ENCODE measurements at places on chromosomes 16 and 17.
A peak's percentile ranks its signal among the peaks of the same experiment; 100 is the strongest.

GRCh38 chr17:74766413-74766812 lies 9.7 kb downstream of the NAT9 start:
- no peak for DNase-seq

DNA sequence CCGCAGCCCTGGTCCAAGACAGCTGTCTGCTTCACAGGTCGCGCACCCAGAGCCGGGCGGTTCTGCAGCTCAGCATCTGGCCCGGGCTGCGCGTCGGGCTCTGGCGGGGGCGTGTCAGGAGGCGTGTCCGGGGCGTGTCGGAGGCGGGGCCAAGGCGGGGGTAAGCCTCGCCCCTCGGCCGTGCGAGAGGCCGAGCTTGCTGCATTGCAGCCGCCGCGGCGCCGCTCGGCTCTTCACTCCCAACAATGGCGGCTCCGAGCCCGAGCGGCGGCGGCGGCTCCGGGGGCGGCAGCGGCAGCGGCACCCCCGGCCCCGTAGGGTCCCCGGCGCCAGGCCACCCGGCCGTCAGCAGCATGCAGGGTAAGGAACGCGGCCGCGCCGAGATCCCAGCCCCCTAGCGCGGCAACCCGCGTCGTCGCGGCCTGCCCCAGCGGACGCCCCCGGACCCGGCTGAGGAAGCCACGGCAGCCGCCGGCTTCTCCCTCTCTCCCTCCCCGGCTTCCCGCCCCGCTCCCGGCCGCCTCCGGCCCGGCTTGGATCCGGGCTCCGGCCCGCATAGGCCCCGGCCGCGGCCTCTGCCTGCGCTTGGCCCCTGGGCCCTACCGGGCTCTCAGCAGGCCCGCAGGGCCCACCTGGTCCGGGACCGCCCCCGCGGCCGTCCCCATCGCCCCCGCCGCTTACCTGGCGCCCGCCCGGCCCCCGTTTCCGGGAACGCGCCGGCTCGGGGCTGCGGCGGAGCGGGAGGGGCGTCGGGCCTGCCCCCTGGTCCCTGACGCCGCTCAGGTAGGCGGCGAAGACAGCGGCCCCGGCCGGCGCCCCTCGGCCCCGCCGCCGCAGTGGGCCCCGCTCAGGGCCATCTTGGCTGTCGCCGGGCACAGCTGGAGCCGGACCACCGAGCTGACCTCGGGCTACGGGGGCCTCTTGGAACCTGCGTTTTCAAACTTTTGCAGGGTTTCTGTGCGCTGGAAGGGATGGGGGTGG lies at the start of gene MAP2K4:
Gene MAP2K4 (plus strand): TSS at position 236 of the 981 bp plus-strand sequence. CDS start 10 bp downstream, at position 246.
- DNase-seq: peak; percentile 89

DNA sequence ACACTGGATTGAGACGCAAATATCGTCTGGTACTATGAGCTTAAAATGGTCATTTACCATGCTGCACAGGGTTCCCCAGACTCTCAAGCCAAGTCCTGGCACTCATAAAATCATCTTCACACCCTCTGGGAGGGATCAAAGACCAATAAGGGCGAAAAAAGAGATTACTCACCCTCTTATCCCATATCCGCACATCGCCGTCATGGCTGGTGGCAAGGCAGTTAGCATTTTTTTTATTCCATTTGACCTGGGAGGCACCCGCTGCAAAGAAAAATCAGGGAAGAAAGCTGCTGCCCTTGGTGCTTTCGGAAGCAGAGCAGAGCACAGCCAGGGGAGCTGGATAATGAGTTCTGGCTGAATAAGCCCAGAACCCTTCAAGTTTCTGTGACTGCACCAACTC lies 42.4 kb downstream of the WDR59 start:
- no peak for DNase-seq

- DNase-seq: peak; percentile 24
These were observed 70.6 kb downstream of the MARCHF10 start for GRCh38 chr17:62737513-62737912.

DNA sequence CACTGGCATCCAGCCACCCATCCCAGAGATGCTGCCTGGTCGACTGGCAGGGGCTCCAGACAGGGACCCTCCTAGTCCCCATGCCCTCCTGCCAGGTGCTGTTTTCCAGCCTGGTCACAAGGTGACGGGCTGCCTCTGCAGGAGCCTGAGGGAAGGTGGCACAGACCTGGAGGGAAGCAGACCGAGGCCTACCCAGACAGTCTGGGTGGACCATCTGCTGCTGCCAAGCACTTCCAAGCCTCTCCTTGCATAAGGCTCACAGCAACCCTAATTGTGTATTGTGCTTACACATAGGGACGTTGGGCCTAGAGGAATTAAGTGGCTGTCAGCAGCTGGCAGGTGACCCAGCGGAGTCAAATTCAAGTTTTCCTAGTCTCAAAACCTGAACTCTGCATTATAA lies 90.1 kb upstream of the KCNJ18 start:
- DNase-seq: no peak

- no peak for DNase-seq
These were observed 56.9 kb downstream of the MSI2 start for GRCh38 chr17:57313097-57313835.

- DNase-seq: no peak
These were observed 192.7 kb downstream of the RPTOR start for GRCh38 chr17:80737106-80738019.

DNA sequence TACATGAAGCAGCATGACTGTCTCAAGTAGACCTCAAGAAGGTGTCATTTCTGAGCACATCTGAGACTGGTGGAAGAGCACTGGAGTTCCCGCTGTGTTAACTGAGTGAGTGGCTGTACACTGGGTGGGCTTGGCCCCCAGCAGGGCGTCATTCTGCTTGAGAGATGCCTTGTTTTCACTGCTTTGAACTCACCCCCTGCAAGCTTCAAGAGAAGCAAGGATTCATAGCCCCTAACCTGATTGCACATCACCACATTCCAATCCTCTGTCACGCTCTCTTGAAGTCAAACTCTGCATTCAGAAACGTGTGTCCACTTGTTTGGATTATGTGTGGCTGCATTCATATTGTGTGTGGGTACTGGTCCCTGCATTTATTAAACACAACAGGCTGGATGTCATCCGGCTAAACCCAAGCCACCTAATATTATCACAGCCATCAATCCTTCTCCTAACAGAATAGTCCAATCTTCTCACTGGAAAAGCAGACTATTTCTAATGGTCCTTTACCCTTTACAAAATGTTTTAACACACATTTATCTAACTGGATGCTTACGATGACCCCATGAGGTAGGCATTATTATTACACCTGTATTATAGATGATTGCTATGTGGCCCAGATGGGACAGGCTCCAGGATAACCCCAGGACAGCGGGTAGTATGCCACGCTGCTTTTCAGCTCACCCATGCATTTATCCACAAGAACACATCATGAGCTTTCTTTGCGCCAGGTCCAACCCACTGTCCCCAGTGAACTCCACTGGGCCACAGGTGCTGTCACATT lies 76.3 kb downstream of the USP31 start:
- DNase-seq: no peak

DNA sequence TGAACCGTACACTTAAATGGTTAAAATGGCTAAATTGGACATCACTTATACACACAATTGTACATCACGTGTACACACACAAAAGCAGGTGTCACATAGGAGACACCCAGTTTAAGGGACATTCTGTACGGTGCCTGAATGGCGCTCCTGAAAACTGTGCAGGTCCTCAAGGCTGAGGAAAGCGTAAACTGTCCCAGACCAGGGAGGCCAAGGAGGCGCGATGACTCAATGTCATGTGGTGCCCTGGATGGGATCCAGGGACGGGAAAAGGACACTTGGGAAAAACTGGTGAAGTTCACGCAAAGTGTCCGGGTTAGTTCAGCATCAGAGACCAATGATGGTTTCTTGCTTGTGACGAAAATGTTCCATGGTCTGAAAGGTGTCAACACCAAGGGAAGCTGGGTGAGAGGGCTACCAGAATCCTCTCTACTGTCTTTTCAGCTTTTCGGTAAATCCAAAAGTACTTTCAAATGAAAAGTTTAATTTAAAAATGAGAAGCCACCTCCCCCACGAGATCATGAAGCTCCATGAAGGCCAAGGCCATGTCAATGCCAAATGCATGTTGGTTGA lies 112.2 kb downstream of the CMIP start:
- DNase-seq: no peak

- DNase-seq: no peak
These were observed 11.3 kb downstream of the NUBP1 start for GRCh38 chr16:10754941-10755340.

GRCh38 chr17:1762901-1763898 lies 1.3 kb downstream of the SERPINF1 start:
- no peak for DNase-seq

DNA sequence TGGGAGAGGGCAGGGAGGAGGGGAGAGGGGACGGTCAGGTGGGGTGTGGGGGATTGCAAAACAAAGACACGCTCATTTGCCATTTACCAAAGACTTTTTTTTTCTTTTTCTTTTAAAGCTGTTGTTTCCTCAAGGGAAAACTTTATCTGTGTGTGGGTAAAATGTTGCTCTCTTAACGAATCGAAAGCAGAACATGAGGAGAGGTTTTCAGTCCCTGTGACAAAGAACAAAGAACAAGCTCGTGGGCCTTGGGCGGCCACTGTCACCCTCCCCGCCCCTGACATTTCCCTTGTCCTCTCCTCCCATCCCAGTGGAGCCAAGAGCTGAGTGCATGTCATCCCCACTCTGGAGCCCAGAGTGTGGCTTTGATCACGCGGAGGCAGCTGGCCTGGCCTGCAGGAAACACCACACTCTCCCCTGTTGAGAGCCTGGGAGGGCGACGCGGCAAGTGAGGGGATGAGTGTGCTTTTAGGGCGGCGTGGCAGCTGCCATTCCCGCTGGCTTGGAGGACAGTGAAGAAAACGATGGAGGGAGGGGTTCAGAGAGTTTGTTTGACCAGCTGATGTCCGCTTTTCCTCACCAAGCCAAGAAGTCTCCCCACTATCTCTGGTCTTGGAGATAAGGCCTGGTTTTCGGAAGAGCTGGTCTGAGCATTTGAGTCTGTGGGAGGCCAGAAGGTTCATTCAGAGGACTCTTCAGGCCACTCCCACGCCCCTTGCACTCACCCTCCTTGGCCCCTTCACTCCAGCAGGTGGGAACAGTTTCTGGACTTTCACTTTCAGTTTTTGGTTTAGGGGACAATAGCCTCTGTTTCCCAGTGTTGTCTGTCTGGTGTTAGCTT lies 11.4 kb downstream of the CCR7 start:
- no peak for DNase-seq

GRCh38 chr17:65898651-65899050 lies 293.3 kb downstream of the CEP112 start:
- no peak for DNase-seq

DNA sequence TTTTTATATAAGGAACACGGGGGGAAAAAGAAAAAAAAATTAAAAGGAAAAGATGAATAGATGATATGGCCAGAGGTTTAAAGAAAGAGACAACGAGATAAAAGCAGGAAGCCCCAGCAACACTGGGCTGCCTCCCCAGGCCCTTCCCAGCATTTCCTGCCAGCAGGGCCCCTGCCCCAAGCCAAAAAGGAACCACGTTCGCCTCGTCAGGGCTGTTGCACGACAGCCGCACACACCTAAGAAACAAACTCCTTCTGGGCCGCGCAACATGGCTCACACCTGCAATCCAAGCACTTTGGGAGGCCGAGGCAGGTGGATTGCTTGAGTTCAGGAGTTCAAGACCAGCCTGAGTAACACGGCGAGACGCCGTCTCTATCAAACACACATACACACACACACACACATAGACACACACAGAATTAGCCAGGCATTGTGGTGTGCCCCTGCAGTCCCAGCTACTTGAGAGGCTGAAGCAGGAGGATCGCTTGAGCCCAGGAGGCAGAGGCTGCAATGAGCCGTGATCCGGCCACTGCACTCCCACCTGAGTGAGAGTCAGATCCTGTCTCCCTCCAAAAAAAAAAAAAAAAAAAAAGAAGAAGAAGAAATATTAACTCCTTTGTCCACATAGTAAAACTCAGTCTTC lies 83.0 kb downstream of the ANKRD11 start:
- no peak for DNase-seq

DNA sequence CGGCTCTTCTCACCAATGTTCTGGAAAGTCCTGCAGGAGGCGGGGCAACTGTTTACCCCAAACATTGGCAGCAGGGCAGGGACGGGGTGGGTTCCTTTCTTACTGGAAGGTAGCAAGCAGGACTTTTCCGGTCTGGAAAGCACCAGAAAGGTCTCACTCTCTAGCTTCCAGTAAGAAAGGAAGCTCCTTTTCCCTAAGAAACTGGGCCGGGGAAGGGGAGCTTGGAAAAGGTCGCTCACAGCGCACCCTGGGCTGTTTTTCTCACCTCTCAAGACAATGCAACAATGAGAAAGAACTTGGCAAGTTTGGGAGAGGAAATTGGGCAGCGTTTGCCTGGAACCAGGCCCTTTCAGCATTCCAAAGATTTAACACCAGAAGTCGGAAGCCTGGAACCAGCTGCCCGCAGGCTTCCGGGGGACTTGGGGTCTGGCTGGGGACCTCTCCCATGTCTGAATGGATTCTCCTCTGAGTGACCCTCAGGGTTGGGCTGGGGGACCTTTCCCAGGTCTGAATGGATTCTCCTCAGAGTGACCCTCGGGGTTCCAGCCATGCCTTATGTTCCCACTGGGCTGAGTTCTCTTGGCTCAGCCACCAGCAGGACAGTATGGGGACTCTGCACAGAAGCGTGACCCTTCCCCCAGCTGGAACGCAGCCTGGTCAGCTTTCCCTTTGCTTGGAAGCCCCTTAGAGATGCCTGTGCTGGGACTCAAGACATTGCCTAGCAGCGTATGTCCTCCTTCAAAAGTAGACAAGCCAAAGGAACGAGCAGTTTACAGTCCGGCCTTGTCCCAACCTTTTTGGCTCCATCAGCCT lies 166.5 kb upstream of the PLCG2 start:
- no peak for DNase-seq

- no peak for DNase-seq
These were observed 82.3 kb downstream of the ADCY9 start for GRCh38 chr16:4033951-4034350.

DNA sequence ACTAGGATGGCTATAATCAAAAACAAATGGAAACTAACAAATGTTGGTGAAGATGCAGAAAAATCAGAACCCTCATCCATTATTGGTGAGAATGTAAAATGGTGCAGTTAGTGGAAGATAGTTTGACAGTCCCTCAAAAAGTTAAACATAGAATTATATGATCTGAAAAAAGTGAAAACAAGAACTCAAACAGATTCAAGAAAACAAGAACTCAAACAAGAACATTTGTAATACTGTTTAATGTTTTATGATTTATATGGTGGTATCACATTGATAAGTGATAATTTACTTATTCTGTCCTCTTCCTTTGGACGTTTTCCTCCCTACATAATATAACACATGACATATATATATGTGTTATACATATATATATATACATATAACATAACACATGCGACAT lies 12.0 kb downstream of the USP31 start:
- DNase-seq: no peak

- DNase-seq: no peak
These were observed 7.7 kb downstream of the CEP20 start for GRCh38 chr16:15880434-15881308.

GRCh38 chr16:180101-180675 lies at the start of gene HBQ1:
Gene HBQ1 (plus strand): TSS chr16:180459. CDS start chr16:180487, 28 bp downstream.
- DNase-seq: no peak

All from stimulated activated CD4-positive, alpha-beta T cell treated with anti-CD3 and anti-CD28 coated beads, Interleukin-1b, Interleukin-23, amount 100 ng/mL, for 24 hours (primary cell).